Cortex of kidney (tissue), 1 donor: ENCODE measurements at places on chromosomes 2 and 18.

- no peak for DNase-seq
These were observed 98.0 kb downstream of the MARCHF4 start for GRCh38 chr2:216274194-216274840.

- DNase-seq: no peak
These were observed 126.3 kb downstream of the XRCC5 start for GRCh38 chr2:216235462-216235861.

- DNase-seq: no peak
These were observed 48.2 kb downstream of the ARL4C start for GRCh38 chr2:234448506-234449184.

- DNase-seq: no peak
These were observed 162.3 kb upstream of the ZEB2 start for GRCh38 chr2:144682248-144682647.

- DNase-seq: no peak
These were observed 352.0 kb downstream of the TNS1 start for GRCh38 chr2:217650716-217651360.

DNA sequence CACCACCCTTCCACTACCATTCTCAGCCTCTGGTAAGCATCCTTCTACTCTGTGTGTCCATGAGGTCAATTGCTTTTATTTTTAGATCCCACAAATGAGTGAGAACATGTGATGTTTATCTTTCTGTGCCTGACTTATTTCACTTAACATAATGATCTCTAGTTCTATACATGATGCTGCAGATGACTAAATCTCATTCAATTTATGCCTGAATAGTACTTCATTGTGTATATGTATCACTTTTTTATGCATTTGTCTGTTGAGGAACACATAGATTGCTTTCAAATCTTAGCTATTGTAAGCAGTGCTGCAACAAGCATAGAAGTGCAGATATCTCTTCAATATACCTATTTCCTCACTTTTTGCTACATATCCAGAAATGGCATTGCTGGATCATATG lies 733.3 kb downstream of the SUCLG1 start:
- DNase-seq: no peak

GRCh38 chr2:102387763-102388546 lies 32.4 kb downstream of the IL18R1 start:
- no peak for DNase-seq

- DNase-seq: no peak
These were observed 32.1 kb upstream of the NCKAP5 start for GRCh38 chr2:133600266-133600928.

DNA sequence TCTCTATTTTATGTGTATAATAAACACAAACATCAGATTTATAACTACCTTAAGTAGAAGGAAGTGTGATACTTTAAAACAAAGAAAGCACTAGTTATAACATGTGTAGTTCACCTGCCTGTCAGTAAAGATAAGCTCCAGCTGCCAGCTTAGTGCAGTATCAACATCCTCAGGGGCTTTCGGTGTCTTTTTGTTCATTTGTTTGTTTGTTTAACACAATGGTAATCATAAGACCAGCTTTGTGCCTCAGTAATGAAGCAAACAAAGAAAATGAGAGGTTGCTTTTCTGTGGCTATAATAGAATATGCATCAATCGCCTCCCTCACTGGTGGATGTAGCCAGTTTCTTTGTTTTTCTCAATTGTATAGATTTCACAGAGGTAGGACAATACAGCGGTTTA lies 1499.0 kb upstream of the TMEFF2 start:
- DNase-seq: no peak

DNA sequence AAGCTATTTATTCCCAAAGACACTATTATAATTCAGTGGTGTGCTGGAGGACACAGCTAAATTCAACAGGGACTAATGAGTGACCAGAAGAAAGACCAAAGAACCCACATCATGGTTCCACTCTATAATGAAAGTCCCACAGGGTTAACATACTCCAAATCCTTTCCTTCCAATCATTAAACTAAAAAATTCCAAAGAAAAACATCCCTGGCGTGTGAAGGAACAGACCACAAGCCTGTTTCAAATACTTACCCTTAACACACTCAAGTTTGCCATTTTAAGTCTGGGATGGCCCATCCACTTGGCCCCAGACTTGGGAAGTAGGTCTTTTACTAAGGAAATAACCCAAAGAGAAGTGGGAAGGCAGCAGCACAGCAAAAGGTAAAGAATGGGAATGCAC lies 150.1 kb upstream of the CCDC150 start:
- DNase-seq: no peak

DNA sequence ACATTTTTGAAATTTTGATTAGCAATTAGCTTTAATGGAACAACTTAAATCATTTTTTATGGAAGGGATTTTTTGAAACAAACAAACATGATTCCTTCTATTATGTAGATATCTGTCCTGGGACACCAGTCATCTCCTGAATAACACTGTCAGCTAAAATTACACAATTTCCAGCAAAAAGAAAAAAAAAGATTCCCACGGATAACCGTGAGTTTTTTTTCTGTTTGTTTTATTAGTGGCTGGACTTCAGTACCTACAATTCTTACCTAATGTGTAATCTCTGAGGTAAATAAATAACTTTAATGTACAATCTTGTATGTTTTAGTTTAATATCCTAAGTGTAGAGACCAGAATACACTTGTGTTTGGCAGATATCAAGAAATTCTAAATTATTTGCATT lies 126.6 kb upstream of the KYNU start:
- DNase-seq: no peak

GRCh38 chr2:126838716-126838985 lies 60.0 kb upstream of the TEX51 start:
- DNase-seq: no peak

GRCh38 chr2:9739531-9739964 lies 103.7 kb upstream of the TAF1B start:
- DNase-seq: no peak

GRCh38 chr2:178250429-178250828 lies 56.1 kb downstream of the OSBPL6 start:
- no peak for DNase-seq

- no peak for DNase-seq
These were observed 48.2 kb downstream of the CRIM1 start for GRCh38 chr2:36403675-36404230.
